Daoy (cell line): ENCODE measurements at places on chromosomes 11 and 22. TPM values are rescaled to one million over a fixed set of nuclear protein-coding genes. Genes with fewer than 3 reads are reported as not detected.

GRCh38 chr11:9973921-9974320, 310.0 kb downstream of the SWAP70 start:
- no peak for DNase-seq

DNA sequence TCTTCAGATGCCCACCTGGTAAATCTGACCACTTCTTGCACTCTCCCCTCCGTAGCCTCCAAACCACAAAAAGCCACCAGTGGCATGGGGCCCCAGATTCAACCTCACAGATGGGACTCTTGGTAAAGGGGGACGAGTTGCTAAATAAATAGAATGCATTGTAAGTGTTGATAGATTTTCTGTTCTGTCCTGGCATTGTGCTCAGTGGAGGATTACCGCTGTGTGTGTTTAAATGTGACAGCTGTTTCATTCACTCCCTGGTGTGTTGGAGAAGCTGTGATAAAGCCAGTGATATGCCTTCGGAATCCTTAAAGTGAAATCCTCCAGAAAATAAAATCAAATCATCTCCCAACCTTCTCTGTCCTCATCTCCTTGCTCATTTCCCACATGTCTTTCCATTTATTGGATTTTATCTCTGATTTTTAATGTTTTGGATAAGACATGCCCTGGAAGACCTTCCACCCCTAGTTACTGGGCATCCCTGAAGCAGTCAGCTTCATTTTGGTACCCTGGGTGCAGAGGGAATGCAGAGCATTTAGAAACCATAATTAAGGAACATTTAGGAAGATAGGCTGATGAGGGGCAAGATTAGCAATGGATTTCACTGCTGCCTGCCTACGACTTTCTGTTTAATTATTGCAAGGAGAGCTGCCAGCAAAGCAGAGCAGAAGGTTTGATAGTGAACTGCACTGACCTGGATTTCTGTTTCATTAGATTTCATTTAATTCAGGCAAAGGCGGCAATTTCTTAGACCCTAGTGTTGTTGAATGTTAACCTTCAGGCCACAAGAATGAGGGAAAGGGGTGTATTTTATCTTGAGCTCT, 460.9 kb upstream of the KIRREL3 start:
- DNase-seq: no peak

DNA sequence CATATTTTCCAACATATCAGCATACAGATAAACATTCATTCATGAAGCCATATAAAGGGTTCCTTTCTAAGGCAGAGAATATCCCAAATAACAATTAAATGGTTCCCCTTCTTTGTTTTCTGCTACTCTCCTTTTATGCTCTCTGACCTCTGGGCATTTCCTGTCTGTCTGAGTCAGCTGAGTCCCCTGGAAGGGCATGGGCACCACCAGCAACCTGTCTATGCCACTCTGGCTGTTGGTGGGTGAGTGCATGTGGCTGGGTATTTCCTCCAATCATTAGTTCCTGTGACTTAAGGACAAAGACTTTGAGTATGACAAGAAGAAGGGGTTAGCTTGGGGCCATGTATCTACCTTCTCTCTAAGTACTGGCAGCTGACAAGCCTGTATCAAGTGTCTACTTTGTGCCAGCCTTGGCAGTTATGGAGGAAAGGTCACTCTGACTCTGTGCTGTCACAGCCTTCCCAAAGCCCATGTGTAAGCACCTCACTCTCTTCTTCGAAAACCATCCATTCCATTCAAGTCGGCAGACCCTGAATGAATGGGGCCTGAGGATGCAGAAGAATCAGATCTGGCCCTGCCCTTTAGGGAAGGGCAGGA, 86.3 kb upstream of the PHOX2A start:
- DNase-seq: no peak

DNA sequence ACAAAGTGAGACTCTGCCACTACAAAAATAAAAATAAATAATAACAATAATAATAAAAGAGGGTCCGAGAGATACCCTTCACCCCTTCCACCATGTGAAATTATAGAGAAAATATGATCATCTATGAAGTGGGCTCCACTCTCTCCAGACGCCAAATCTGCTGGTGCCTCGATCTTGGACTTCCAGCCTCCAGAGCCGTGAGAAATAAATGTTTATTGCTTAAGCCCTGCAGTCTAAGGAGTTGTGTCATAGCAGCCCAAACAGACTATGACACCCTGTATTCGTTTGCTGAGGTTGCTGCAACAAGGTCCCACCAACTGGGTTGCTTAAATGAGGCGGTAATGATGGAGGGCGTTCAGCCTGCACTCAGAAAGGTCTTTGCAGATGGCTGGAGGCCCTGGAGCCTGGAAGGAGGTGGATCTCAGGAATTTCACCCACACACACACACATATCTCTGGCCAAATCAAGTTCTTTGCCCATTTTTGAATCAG, 7.6 kb upstream of the SEPTIN5 start:
- DNase-seq: no peak

DNA sequence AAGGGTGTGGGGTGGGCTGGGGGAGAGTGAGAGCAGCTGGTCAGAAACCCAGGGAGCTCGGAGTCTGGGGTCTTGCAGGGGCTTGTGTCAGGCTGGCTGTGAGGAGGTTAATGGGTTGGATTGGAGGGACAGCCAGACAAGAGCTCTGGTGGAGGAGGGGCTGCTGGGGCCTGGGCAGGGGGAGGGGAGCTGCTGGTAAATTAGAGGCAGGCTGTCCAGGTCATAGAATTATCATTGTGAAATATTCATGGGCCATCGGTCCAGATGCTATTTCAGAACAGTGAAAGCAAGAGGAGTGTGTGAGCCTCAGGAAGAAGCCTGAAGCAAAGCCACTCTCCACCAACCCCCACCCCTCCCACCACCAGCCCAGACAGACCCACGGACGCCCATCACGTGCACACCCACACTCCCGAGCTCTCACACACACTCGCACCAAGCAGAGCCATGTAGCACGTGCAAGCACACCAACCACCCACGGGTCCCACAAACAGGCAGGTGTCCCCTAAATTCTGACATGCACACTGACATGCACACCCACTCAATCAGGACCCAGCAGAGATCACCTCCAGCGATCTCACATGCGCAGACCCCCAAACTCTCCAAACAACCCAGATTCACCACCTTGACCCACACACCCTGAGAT, 18.8 kb downstream of the RTN4RL2 start:
- DNase-seq: no peak

GRCh38 chr11:8075119-8075726, 5.8 kb upstream of the TUB start:
- DNase-seq: no peak

DNA sequence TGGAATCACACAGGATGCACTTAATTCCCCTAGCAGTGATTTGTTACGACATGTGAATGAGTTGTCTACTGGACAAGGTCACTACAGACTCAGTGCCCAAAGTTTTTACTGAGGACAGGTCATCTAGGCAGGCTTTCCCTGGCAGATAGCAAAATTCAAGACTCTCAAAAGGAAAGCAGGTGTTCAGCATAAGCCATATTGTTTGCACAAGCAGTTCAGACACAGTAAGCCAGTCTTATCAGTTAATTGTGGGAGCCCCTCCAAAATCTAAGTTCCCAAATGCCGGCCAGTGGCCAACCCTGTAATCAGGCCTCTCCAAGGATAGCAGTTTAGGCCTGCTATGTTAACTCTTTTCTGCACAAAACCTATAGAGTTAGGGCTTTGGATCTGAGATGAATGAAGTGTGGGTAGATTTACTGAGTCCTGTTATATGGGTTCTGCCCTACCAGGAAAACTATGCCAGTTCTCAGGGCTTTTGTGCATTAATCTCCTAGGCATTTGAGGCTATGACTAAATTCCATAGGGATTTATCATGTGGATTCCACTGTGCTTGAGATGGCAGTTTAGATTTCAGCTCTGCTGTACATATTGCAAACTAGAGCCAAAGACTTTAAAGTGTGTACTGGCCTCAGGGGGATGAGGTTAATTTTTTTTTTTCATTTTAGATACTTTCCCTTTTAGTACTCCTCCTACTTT, 4.8 kb upstream of the ARHGEF12 start:
- DNase-seq: peak; percentile 81

C11orf42 gene
- not detected in 2 replicates for total RNA-seq
